ENCODE measurements at places on chromosomes 12 and 14.

DNA sequence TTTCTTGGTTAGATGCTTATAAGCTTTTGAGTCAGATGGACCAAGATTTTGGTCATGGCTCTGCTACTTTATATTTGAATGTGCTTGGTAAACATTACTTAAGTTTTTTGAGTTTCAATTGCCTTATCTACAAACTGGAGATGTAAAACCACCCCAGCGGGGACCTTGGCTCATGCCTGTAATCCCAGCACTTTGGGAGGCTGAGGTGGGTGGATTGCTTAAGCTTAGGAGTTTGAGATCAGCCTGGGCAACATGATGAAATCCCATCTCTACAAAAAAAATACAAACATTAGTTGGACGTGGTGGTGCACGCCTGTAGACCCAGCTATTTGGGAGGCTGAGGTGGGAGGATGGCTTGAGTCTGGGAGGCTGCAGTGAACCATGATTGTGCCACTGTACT is 11.2 kb downstream of the NECAP1 start:
- DNase-seq: no peak

- no peak for DNase-seq
Measured at GRCh38 chr12:116143909-116144308, 133.6 kb downstream of the MED13L start.

DNA sequence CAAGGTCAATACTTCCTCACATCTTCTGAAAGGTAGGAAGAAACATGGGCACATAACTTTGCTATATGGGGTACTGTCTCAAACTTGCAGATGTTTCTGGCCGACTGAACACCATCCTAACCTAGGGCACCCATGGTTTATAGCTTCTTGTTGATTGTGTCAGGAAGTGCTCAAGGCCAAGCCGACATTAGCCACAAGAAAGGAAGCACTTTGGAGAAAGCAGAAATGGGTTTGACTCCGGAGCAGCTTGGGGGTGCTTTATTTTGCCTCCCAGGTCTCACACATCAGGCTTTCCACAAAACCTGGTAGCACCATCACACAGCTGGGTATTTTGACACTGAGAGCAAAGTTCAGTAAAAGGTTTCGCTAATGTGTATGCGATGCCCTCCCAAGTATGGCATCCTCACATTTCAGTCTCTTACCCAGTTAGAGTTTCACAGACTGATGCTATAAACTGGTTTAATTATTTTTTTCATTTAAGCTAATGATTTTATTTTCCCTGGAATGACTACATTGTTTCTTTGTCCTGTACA is 25.2 kb upstream of the BHLHE41 start:
- no peak for DNase-seq

GRCh38 chr12:93776581-93777018 is 99.4 kb downstream of the CRADD start:
- no peak for DNase-seq

DNA sequence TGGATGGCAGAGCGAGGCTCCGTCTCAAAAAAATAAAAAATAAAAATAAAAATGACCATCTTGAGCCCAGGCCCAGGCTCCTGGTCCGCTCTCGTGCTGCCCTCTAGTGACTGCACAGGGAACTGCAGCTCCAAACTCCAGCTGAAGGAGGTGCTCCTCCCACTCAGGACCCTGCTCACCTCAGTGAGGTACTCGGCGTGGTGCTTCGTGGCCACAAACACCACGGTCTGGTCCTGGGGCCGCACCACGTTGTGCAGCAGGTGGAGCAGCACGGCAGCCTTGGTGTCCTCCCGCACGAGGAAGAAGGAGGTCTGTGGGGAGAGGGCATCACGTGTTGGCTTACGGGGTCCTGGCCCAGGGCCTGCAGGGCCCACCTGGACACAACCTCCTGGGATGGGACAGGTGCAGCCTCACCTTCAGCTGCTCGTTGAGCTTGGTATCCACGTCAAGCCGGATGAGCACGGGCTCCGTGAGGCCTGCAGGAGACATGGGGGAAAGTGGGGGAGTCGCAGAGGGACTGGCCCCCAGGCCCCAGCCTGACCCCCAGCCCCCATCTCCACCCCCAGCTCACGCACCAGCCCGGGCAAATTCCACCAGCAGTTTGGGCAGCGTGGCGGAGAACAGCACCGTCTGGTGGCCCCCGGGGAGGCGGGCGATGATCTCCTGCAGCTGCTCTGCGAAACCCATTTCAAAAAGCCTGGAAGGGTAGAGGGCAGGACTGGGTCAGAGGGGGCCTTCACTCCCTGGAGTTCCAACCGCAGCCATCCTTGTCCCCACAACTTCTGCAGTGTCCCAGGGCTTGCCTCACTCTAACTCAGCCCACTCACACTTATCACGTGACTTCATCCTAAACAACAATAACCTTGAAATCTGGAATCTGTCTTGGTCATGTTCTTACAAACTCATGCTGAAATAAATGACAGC is 10.6 kb downstream of the DDX54 start:
- peak; percentile 58 for DNase-seq

GRCh38 chr14:98163873-98164272 is 1108.1 kb downstream of the BCL11B start:
- DNase-seq: no peak

DNA sequence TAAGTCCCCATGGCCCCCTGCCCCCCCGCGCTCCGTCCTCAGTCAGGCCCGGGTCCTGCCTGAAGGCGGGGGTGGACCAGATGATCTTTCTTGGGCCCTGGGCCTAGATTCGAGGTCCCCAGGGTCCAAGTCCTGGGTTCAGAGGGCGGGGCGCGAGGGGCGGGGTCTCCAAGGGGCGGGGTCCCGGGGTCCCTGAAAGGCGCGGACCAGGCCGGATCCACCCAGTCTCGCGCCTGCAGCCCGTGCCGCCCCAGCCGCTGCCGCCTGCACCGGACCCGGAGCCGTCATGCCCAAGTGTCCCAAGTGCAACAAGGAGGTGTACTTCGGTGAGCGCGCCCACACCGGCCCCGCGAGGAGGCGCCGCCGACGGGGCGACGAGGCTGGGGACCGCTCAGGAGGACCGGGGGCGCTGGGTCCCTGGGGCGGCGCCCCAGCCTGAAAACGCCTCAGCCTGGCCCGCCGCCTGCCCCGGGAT is 325 bp downstream of the CRIP1 start:
- peak; percentile 47 for DNase-seq

- no peak for DNase-seq
Measured at GRCh38 chr12:97177481-97177880, 270.4 kb downstream of the NEDD1 start.

DNA sequence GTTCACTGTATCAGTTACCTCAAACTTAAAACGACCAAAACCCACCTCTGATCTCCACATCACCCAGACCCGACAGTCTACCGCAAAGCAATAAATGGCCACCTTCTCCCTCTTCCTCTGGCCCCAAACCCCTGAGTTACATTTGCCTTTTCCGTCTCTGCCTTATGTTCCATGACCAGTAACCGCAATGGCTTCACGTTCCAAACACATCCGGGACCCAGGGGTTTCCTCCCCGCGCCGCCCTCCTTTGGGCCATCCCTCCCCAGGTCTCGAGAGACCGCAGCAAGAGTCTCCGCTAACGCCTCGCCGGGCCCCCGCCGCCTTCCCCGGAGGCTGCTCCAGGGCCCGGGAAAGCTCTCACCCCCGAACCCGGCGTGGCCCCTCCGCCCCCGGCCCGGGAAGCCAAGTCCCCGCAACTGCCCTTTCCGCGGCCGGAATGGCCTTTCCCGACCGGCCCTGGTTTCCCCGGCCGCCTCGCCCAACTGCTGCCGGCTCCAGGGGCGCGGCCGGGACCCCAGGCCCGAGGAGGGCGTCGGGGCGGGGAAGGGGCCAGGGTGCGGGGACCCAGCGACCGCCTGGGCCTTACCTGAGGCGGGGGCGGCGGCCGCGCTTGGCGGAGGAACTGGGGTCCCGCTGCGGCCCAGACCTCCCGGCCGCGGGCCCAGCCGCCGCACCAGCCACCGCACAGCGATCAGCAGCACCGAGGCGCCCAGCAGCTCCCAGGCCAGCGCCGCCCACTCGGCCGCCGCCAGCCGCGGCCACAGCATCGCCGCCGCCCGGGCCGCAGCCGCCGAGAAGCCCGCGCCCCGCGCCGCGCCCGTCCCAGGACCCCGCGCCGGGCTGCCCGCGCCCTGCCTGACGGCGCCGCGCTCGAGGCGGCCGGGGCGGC is at the start of gene ANKLE2:
ANKLE2 (minus strand) TSS at position 801 of the 889 bp plus-strand sequence; CDS start at position 767, 34 bp downstream.
- DNase-seq: peak; percentile 36

DNA sequence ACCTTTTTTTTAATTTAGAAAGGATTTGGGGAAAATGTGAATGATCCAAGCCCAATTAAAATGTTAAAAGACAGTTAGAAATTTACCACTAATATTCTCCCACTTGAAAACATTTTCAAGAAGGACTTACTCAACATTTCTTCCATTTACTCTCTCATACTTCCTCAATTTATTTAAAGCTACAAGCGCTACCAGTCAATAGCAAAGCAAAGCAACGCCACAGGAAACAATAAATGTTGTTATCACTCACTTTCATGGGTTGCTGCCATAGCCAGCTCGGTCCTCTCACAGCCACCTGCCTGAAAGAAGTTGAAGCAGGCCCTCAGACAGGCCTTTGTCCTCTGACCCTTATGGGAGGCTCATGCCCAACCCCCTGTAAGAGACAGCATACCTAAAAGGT is 6.0 kb upstream of the SOS2 start:
- no peak for DNase-seq

- DNase-seq: no peak
Measured at GRCh38 chr14:72539661-72540315, 354.1 kb downstream of the DPF3 start.

DNA sequence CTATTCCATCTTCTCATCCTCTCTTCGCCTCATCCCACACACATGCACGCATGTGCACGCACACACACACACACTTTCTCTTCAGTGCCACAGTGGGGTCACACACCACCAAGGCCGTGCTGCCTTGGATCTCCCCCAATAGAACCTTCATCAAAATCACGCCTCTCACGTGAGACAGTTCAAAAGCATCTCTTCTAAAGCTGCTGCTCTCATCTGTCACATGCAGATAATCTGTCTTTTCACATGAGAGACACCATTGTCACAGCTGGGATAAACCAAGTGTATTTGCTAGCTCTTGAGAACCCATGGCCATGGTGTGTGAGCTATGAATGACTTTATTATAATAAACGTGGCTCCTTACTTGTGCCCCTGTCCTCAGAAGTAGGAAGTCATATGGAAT is 218.7 kb downstream of the EGLN3 start:
- DNase-seq: no peak

DNA sequence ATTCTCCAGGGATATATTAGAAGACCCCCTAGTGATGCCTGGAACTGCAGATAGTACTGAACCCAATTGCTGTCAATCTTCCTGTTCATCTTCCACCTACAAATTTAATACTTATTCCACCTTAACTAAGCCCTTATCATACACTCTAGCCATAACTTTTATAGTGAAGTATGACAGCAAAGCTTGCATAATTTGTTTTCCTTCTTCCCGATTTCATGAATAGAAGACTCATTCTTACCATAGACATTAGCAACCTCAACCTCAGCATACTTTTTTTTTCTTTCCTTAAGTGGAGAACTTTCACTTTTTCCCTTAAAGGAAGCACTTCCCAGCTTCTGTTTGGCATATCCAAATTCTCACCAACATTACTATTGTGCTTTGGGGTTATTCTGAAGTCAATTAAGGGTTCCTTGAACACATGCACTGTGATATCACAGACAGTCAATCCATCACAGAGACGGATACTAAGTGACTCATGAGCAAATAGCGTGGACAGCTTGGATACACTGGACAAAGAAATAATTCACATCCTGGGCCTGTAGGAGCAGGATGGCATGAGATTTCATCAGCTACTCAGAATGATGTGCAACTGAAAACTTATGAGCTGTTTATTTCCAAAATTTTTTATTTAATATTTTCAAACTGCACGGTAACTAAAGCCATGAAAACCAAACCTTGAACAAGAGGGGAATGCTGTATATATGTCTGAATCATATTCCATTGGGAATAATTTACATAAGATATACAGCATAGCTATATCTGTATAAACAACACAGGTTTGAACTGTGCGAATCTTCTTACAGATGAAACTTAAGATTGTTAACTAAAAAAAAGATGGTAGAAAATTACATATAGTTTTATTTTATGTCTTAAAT is 63.9 kb downstream of the SYT1 start:
- no peak for DNase-seq

- DNase-seq: no peak
Measured at GRCh38 chr12:39237004-39237403, 205.9 kb downstream of the KIF21A start.

DNA sequence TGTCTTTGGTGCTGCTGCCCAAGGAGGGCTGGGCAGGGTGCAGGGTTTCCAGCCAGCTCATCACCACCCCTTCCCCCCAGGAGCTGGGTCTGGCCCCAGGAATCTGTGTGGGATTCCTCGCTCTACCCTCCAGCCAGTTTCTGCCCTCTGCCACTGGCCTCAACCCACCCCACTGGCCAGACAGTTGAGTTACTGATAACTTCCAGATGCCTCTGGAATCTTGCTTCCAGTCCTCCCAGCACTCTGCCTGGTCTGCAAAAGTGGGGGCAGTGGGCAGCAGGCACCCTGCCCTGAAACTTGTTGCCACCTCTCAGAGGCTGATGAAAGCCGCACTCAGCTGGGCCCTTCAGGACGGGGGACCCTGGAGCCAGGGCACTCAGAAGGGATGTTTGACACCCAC is 20.1 kb upstream of the TBX3 start:
- no peak for DNase-seq

DNA sequence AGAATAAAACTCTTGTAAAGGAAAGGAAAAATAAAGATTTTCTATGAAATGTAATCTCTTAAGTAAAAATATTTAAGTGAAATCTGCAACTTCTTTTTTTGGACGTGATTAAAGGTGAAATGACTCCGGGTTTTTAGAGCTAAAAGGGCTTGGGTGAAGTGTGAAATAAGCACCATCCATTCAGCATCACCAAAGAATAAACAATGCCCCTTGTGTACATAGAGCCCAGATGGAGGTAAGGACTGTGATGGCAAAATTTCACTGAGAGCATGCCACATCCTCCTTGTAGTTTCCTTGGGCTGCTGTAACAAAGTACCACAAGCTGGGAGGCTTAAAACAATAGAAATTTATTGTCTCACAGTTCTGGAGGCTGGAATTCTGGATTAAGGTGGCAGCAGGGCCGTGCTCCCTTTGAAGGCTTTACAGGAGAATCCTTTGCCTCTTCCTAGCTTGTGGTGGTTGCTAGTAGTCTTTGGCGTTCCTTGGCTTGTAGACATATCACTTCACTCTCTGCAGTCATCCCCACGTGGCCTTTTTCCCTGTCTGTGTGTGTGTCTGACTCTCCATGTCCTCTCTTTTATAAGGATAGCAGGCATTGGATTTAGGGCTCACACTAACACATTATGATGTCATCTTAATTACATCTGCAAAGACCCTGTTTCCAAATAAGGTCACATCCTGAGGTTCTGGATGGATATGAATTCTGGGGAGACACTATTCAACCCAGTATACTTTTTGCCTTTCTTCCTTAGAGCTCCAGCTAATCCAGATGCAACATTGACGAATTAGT is 24.2 kb downstream of the ZNF664 start:
- DNase-seq: no peak

GRCh38 chr12:118256352-118256751 is 116.4 kb downstream of the TAOK3 start:
- DNase-seq: no peak

DNA sequence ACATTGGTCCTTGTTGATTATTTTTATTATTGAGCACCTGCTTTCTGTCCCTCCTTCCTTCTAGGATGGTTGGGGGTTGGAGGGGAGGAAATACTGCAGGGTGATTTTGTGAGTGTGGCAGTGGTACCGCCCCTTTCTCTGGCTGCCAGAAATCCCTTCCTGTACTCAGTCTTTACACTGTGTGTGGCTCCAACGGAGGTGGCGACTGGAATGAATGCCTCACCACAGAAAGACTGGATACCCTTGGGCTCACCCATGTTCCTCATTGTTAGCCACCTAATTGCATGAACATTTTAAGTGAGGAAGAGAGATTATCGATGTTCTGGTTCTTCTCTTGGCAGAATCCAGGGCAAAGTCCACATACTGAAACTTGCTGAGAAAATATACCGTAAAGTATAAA is 272.0 kb upstream of the E2F7 start:
- no peak for DNase-seq
